Mucosa of gallbladder (tissue), 1 donor: ENCODE measurements at places on chromosomes 1 and 21. TPM values are rescaled to one million over a fixed set of nuclear protein-coding genes. Genes with fewer than 3 reads are reported as not detected.

DNA sequence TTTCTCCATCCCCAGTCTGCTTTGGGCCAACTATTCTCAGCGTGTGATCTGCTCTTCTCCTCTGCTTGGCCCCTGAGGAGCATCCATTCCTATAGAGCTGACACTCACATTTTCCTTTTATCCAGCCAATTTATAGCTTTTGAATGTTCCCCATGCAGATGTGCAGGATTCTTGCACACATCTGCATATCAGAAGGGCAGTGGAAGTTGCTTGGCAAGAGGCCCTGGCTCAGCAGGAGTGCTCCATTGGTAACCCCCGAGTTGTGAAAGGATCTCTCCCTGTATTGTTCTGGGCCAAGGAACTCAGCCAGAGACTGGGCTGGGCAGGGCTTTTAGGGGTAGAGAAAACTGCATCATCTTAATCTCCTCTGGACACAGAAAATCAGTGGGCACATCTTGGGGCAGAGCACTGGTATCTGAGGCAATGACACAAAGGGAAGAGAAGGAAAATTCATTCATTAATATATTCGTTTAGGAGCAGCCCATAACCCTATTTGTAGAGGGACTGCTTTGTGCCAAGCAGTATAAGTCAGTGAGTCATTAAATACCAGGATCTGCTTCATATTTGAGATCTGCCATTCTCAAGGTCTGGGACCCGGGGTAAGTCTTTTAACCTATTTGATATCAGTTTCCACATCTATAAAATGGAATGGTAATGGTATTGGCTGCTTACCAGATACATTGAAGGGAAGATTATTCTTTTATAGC is 31.0 kb upstream of the BEND5 start:
- no peak for DNase-seq

- no peak for DNase-seq
Observed at GRCh38 chr1:113223546-113223945, 150.5 kb downstream of the LRIG2 start.

GRCh38 chr1:35555601-35556477 is 1.4 kb downstream of the KIAA0319L start:
- no peak for DNase-seq

- DNase-seq: no peak
Observed at GRCh38 chr1:55043011-55043410, 3.7 kb downstream of the PCSK9 start.

- peak; percentile 61 for DNase-seq
Observed at GRCh38 chr21:31644643-31645042, 14.8 kb upstream of the SOD1 start.

DNA sequence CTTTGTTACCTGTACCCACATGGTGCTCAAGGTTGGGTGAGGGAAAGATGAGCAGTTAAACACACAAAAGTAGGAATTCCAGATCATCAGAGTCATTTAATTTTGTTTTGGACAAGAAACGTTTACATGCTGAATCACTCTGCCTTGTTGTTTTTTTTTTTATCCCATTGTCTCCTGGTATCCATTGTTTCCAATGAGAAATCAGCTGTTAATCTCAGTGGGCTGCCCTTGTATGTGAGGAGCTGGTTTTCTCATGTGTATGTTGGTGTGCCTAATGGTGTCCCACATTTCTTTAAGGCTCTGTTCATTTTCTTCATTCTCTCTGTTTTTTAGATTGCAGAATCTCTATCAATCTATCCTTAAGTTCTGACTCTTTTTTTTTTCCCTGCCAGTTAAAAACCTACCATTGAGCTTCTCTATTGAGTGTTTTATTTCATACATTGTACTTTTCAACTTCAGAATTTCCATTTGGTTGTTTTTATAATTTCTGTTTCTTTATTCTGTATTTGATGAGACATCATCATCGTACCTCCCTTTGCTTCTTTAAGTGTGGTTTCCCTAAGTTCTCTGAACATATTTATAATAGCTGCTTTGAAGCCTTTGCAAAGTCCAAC is 8.8 kb upstream of the OBSCN start:
- no peak for DNase-seq

- DNase-seq: no peak
Observed at GRCh38 chr21:30838536-30838935, 9.0 kb upstream of the KRTAP7-1 start.

DNA sequence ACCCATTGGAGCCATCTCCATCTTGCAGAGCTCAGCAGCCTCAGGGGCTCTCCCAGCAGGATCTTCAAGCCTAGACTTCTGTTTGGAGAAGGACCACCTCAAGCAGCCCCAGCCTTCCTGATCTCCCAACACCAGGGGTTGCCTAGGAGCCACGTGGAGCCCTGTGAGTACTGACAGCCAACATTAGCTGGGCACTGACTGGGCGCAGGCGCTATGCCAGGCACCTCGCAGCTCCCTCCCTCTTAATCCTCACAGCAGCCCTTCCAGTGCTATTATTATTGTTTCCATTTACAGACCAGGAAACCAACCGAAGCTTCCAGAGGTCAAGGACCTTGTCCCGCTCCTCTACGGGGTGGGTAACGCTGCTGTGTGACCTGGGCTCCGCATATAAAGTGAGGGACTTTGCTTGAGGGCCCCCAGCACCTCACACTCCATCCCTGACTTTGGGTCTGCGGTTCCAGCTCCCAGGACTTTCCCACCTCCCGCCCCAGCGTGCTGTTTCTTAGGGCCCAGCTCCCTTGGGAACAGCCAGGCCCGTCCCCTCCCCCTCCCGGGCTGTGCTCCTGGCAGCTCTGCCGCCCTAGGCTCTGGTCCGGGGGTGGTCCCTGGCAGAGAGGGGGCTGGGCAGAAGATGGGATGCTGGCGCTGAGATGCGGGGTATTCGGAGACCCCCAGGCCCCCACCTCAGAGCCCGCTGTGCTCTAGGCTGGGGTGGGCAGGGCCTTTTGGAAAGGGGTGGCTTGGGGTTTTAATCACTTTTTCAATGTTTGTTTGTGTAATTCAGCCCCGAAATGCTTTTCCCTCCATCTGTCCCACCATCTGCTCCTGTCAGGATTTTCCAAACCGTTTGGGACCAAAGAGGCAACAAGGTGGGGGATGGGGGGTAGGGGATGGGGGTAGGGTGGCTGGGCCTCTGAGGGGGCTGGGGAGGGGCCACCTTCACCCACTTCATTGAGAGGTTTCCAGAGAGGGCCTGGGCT is 4.1 kb upstream of the HPCA start:
- no peak for DNase-seq

DNA sequence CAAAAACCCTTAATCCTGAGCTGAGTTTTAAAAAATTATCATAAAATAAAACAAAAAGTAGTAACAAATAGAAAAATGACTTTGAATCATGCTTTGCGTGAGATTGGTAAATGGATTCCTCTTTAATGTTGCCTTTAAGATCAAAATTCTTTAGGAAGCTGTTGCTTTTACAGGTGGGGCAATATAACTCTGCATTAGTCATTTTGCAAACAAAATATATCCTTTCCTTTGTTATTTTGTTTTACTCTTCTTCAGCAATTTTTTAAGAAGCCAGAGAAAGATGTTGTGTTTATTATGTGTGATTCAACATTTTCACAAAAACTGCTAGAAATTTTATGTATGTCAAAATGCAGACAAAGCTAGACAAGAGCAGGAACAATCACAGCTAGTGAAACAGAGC is 50.0 kb downstream of the MARK1 start:
- no peak for DNase-seq

DNA sequence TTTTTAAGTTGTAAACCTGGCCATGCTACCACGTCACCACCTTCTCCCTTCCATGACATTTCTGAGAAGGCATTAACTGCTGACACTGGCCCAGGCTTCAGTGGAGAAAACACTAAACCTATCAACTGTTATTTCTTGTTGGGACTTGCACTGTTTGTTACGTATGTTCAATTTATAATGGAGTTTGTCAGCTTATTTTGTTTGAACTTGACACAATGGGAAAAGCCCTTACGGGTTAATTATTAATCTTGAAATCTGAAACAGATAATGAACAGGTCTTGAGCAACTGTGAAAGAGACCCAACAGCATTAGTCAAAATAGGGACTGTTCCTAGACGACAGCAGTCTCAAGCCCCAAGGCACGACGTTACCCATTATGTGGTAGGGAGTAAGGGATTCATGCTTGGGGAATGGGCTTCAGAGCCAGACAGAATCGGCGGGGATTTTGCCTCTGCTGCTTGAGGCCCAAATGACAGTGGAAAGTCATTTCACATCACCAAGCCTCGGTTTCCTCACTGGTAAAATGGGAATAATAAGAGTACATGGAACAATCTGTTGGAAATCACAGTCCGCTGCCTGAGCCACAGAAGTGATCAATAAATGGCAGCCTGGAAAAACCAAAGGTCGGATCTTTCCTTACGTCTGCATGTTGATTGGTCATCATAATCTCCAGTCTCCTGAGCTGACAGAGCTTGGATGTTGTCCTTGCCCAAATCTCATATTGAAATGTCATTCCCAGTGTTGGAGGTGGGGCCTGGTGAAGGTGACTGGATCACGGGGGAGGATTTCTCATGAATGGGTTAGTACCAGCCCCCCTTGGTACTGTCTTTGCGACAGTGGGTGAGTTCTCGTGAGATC is 44.5 kb downstream of the TIAM1 start:
- peak; percentile 12 for DNase-seq

DNA sequence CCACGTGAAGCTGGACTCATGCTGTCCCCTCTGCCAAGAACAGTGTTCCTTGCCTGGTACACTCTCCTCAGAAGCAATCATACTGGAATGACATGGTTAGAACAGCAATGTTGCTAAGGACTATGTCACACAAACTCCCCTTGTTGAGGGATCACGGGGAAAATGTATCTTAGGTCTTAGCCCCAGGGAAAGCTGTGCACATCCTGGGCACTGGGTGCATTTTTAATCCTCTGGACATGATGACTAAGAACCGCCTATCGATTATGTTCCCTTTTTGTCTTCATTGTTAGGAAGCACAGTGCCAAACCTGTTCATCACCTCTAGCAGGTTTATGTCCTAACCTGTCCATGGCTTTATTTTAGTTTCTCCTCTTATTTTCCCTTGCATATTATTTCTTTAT is 115.1 kb downstream of the HIVEP3 start:
- no peak for DNase-seq

DNA sequence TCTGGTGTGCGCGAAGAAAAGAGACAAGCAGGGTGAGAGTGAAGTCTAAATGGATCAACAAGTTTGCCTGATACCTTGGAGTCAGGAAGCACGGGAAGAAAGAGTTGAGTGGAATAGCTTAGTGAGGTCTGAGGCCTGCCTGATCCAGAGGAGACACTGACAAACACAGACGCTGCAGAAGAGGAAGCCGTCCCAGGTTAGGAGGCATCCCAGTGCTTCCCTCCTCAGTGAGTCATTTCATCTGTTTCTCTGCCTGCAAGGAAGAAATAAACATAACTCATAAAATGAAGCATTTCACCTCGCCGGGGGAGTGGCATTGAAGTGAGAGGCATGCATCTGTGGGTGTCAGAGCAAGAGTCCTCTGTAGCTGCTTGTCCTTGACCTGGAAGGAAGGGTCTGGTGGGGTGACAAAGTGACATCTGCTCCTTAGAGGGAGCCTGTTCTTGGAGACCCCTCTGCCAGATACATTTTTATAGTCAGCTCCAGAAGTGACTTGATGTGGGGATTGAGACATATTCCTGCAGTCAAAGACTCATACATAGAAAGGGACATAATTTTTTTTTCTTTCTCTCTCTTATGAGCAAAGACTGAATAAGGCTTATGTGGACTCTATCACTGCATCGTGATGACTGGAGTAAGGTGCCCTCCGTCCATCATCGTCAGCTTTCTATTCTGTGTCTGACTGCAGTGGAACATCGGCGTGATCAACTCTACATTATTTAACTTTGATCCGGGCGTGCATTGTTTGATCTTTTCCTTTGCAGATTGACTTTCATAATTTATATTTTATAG is 256.7 kb downstream of the KIF26B start:
- no peak for DNase-seq

Gene SYTL1
- 48.5 TPM for total RNA-seq

Gene F3
- total RNA-seq: 26.0 TPM

Gene SPRR2G
- not detected for total RNA-seq

Gene PTGFR
- total RNA-seq: 4.3 TPM
